HEK293T (cell line): ENCODE measurements at places on chromosomes 3 and 15.

- DNase-seq: no peak
These were observed 6.4 kb upstream of the C15orf39 start for GRCh38 chr15:75195122-75195765.

- no peak for DNase-seq
These were observed 57.2 kb upstream of the MCF2L2 start for GRCh38 chr3:183485585-183485984.

GRCh38 chr15:69723404-69724096 lies 270.9 kb downstream of the RPLP1 start:
- DNase-seq: no peak

DNA sequence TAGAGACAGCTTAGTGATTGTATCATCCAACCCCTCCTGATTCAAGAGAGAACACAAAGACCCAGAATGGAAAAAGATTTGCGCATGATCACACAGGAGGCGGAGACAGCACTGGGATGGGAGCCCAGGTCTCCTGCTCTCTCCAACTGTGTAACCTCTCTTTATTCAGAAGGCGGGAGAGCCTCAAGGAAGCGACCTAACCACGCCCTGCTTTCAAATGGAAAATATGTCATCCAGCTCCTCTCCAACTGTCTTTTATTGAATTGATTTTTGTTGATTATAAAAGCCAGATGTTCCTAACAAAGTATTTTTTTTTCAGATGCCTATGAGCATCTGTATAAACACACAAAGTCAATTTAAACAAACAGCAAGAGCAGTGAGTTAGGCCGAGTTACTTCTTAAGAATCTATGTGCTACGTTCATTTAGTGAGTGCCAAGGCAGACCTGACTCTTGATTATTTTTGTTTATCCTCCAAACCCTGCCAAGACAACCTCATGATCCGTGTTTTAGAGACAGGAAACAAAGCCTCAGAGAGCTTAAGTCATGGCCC lies 74.5 kb downstream of the BFSP2 start:
- no peak for DNase-seq
